ENCODE measurements at places on chromosomes 3 and 15.

DNA sequence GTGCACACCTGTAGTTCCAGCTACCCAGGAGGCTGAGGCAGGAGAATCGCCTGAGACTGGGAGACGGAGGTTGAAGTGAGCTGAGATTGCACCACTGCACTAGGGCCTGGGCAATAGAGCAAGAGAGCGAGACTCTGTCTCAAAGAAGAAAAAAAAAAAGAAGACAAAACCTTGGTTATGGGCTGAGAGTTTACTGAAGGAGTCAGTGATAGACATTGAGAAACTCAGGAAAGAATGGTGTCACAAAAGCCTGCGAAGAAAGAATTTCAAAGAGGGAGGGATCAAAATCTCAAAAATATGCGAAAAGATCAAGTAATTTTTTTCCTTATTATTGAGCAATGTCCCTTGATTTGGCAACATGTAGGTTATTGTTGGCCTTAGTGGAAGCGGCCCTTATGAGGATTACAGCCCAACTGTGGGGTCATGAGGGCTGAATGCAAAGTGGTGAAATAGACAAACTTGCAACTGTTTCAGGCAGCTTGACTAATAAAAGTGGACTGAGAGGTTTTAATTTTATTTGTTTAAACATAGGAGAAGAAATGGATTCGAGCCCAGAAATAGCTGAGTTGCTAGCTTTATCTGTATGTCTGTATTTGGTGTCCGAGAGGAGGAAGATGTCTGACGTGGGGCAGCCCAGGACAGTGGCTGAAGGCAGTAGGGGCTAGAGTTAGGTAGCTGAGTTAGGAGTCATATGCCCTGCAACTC is 18.8 kb upstream of the CELF6 start:
- no peak for DNase-seq

DNA sequence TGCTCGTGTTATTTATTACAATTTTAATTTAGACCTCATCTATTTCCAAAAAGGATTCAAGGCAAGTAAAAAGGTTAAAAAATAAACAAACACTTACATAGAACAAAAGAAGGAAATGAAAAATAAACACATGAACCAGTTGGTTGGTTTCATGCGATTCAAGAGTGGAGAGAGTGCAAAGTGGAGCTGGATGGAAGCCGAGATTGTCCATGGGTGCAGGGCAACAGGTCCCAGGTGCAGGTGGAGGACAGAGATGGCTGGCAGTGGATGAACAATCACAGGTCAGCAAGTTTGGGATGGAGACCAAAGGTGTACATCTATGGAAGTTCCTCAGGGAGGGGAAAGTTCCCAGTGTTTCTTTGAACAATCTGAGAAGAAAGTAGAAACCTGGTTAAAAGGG is 11.6 kb upstream of the SEMA5B start:
- DNase-seq: no peak

- DNase-seq: no peak
Observed at GRCh38 chr3:61066800-61067199, 184.5 kb downstream of the FHIT start.

- DNase-seq: no peak
Observed at GRCh38 chr3:128068156-128068620, 16.0 kb downstream of the SEC61A1 start.

DNA sequence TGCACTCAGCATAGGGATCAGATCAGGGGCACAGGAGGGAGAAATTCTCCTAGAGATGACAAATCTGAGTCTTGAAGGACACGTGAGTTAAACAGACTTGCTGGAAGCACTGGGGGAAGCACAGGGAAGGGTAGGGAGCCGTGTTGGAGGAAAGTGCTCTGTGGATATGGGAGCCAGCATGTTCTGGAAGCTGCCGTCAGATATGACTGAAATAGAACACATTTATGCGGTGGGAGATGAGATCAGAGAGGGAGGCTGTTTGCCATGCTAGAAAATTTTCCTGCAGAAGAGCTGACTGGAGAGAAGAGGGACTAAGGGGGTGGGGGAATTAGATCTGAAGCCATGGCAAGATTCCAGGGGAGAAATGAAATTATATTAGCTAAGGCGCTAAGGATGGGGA is 1.8 kb downstream of the TAMM41 start:
- DNase-seq: no peak

DNA sequence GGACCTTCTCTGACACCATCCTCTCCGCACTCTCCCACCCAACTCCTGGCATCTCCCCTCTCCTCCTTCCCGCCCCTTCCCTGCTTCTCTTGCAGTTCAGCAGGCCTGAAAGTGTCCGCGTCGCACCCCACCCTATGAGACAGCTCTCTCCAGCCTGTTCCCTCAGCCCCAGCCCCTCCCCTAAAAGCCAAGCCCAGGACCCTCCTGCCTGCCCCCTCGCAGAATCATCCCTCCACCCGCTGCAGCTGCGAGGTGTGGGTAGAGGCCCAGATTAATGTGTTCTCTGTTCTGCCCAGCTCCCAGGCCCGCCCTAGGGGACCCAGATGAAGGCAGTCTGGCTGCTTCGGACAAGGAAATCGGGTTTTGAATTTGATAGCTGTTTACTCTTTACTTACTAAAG is 410 bp downstream of the PRR23E start:
- no peak for DNase-seq

GRCh38 chr3:182979103-182979673 is 1.1 kb downstream of the DCUN1D1 start:
- no peak for DNase-seq

- peak; percentile 34 for DNase-seq
Observed at GRCh38 chr3:40387001-40387894, at the start of gene ENTPD3. Gene ENTPD3, plus strand, starts transcription at chr3:40387184. Its CDS starts 874 bp downstream, at chr3:40388058.

DNA sequence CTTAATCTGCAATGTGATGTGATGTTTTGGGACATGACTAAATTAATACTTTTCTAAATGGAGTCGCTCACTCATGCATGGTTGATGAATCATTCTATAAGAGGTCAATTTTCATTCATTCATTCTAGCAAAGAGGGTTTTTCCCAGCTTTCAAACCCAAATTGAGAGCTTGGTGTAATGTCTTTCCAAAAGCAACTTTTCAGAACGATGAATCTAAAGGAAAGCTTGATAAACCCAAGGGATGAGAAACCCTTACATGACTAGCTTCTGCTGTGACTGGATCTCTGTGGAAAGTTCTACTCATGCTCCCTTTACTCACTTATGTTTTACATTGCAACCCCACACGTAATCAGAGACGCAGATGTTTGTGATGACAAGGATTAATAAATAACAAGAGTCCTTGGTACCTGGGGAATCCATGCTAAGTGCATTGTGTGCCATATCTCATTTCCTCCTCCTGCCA is 47.7 kb downstream of the PDZRN3 start:
- no peak for DNase-seq

DNA sequence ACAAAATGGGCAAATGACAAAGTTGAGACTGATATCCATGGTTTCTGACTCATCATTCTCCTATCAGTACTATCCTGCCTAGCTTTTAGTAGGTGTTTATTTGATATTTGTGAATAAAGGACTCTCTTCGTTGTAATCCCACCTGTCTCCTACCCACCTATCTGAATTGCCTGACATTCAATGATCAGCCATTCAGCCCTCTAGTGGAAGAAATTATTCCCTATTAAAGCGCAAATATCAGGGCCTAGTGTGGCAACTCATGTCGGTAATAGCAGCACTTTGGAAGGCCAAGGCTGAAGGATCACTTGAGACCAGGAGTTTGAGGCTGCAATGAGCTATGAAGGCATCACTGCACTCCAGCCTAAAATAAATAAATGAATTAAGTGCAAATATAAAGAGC is 195.7 kb upstream of the SETMAR start:
- DNase-seq: no peak

DNA sequence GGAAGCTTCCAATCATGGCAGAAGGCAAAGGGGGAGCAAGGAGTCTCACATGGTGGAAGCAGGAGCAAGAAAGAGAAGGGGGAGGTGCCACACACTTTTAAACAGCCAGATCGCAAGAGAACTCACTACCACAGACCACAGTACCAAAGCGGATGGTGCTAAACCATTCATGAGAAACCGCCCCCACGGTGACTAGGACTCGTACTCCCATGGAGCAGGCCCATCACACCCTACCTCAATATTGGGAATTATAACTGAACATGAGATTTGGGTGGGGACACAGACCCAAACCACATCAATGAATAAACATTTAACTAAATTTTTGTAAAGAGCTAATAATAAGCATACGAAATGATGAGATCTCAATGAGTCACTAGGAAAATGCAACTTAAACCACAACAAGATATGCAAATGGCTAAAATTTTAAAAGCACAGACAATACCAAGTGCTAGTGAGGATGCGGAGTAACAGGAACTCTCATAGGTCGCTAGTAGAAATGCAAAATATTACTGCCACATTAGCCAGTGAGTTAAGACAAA is 10.0 kb downstream of the MRPS25 start:
- DNase-seq: no peak

DNA sequence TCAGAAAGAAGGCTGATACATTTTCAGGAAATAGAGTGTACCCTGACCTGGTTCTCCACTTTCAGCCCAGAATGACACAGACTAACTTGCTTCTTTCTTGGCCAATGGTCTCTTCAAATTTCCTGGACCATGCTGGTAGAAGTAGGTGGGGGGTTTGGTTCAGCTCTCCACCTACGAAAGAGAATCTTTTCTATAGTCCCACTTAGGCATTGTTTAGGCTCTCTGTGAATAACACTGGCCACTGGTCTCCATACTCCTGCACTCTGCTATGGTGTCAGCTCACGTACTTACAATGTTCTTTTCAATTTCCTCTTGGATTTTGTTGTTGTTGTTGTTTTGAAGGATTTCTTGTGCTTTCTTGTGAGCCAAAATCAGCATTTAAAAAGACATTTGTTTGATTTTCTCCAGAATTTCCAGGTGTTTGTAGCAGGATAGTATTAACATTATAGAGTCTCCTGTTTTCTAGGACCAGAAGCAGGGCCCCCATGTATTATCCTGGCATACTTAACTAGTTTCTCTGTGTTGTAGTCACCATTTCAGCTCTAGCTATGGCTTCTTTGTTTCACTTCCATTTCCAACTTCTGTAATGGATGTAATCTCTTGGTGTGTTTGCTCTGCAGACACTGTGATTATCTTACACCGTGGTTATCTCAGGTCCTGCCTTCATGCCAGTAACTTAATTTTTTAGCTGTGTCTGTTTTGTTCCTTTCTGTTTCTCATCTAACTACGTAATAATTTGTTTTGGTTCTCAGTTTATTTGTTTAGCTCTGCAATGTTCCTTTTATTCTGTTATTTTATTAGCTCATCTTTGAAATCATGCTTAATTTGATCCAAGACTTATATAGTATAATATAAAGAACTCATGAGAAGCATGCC is 61.4 kb downstream of the CHRNA7 start:
- DNase-seq: no peak

DNA sequence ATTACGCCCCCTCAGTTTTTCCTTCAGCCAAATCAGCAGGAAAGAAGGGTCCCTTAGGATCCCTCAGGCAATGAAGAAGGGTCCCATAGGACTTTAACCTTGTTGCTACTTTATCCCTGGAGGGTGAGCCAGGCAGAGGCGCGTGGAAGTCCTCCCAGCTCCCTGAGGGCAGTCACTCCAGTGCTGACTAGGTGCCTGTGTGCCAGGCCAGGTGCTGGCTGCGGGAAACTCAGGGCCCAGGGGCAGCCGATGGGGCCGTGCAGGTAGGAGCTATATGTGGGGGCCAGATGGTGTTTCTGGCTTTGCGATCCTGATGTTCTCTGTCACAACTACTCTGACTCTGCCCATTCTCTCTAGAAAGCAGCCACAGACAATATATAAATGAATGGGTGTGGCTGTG is 42.8 kb upstream of the IQSEC1 start:
- DNase-seq: no peak

- no peak for DNase-seq
Observed at GRCh38 chr15:33027306-33028035, 167.0 kb downstream of the FMN1 start.

DNA sequence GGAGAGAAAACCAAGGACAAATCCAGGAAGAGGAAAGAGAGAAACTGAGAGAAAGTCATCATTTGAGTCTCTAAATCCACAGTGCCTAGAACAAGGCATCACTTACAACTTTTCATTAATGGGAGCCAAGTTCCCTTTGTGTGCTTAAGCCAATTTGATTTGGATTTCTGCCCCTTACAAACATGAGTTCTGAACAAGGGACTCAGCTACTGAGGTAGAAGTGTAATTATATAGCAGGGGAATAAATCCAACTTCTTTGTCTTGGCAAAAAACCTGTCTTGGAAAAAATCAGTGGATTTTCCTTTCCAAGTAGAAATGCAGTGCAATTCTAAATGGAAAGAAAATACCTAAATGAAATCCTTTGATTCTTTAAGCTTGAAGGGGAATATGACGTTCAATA is 307.2 kb upstream of the CNTN3 start:
- DNase-seq: no peak

- DNase-seq: no peak
Observed at GRCh38 chr15:70121624-70122302, 24.0 kb upstream of the TLE3 start.

DNA sequence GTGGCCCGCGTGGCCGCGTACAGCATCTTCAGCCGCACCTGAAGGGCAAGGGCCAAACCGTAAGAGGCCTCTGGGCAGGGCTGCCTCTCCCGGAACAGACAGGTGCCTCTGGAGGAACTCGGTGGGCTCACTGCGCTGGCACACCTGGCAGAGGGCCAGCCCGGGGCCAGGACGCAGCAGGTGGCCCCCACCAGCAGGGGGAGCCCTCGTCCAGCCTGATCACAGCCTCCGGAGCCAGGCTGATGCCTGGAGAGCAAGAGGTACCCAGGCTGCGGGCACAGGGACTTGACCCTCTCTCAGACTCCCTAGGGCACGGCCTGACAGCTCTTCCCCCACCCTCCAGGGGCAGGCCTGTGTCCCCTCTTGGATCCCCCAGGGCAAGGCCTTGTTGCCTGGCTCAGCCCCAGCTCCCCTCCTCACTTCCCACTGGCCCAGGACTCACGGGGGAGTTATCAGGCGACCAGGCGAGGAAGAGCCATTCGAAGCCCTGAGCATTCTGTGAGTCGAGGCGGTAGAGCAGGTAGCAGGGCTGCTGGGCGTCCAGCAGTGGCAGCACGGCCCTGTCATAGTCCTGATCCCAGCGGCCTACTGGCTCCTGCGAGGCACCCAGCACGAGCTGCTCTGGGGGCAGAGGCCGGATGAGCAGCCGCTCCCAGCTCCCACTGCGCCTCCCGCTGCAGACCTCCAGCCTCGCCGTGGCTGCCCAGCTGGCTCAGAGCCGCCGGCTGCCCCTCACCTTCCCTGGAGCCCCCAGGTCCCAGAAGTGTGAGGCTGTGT is 6.2 kb upstream of the TLR9 start:
- DNase-seq: peak; percentile 88

DNA sequence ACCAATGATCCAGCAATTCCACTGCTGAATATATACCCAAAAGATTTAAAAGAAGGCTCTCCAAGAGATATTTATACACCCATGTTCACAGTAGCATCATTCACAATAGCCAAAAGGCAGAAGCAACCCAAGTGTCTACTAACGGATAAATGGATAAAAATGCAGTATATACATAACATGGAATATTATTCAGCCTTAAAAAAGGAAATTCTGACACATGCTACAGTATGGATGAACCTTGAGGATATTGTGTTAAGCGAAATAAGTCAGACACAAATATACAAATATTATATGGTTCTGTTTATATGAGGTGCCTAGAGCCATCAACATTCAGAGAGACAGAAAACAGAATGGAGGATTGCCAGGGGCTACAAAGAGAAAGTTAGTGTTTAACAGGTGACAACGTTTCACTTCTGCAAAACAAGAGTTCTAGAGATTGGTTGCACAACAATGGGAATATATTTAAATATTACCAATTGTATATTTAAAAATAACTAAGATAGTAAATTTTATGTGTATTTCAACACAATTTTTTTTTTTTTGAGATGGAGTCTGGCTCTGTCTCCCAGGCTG is 69.4 kb downstream of the STAG1 start:
- no peak for DNase-seq

All from CD8-positive, alpha-beta T cell (primary cell).